Hypothalamus (tissue), 51 donors: ENCODE measurements at places on chromosomes 16 and 17.
A peak's percentile ranks its signal among the peaks of the same experiment; 100 is the strongest.

DNA sequence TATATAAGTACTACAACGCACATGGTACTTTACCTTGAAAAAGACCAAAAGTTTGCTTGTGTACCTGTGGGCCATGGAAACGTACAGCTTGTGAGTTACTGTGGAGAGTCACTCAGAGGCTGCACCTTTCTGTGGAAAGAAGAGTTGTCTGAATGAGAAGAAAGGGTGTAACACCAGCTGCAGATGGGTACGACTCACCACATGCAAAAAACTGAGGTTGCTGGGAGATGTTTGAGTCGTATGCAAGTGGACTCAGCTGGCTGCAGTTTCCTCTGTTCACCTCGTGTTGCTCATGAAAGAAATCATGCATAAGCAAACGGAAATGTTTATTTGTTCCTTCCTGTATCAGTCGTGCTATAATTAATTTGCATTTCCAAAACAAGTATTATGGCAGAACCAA is 22.4 kb upstream of the DYNLRB2 start:
- no peak for DNase-seq

GRCh38 chr17:11707586-11707985 is 109.3 kb downstream of the DNAH9 start:
- DNase-seq: no peak

- DNase-seq: no peak
These were observed 143.9 kb downstream of the CCDC182 start for GRCh38 chr17:57601143-57601735.

DNA sequence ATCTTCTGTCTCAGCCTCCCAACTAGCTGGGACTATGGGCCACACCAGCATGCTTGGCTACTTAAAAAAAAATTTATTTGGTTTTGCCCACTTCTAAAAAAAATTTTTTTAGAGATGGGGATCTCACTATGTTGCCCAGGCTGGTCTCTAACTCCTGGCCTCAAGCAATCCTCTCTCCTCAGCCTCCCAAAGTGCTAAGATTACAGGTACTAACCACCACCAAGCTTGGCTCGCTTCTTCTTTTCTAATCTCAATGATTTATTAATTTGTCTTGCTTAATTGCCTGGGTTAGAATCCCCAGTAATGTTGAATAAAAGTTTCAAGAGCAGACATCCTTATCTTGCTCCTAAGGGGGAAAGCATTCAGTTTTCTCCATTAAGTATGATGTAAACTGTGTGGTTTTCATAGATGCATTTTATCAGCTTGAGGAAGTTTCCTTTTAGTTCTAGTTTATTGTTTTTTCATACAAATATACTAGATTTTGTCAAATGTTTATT is 65.8 kb upstream of the NACA2 start:
- no peak for DNase-seq

GRCh38 chr16:68520649-68521086 is 18.4 kb upstream of the ZFP90 start:
- DNase-seq: peak; percentile 8
